Right ventricle myocardium superior (tissue), 1 donor: ENCODE measurements at places on chromosomes 5 and 9. TPM values are rescaled to one million over a fixed set of nuclear protein-coding genes. Genes with fewer than 3 reads are reported as not detected.
A peak's percentile ranks its signal among the peaks of the same experiment; 100 is the strongest.

Gene GRK6
- 16.0 TPM for total RNA-seq

GRCh38 chr9:12774861-12775678, at the start of gene LURAP1L:
TSS of gene LURAP1L (plus strand) at chr9:12775020. CDS start at chr9:12775716, 696 bp downstream.
- DNase-seq = peak; percentile 40

DNA sequence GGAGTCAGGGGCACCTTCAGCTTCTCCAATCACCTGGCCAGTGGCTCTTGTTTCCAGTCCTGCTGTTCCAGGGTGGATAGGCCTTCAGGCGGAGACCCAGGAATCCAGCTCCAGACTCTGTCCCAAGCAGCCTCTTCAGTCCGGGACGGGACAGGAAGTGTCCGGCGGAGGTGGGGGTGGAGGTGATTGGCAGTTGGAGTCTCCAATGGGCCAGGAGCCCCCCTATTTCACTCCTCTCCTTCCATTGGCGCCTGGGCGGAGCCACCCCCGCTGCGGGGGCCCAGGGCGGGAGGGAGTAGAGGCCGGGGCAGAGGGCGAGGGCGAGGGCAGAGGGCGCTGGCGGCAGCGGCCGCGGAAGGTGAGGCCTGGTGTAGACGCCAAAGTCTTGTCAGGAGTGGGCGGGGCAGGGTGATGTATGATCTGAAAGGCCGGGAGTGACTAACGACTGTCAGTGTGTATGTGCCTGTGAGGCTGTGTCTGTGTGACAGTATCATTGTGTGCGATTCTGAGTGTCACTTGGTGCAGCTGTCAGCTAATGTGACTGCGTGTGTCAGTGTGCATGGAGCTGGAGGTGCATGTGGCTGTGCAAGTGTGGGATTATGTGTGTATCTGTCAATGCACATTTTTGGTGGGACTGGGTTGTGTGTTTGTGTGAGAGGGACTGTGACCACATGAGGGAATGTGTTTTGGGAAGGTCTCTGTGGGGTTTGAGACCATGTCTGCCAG, at the start of gene IL11RA:
IL11RA (plus strand) TSS at position 310 of the 726 bp plus-strand sequence. CDS start 3,033 bp downstream, outside the sequence.
- peak; percentile 94 for DNase-seq

GRCh38 chr5:72829707-72830106, 13.2 kb downstream of the TNPO1 start:
- DNase-seq = no peak

- no peak for DNase-seq
These were observed 145.3 kb downstream of the MACROH2A1 start for GRCh38 chr5:135253601-135254178.

DNA sequence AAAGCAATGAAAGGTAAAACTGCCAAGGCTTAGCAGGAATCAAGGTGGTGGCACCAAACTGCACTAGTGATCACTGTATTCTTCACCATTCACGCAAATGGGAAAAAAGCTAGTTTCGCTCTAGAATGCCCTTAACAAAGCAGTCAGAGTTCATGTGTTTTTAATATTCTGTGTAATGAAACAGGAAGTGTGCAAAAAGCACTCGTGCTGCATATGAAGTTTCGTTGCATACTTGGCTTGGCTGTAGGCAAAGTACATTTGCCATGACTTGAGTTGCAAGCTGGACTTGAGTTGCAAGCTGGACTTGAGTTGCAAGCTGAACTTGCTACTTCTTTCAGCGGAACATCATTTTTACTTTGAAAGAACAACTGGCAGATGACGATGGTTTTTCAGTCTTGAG, 55.4 kb downstream of the FOXI1 start:
- DNase-seq = no peak
